ENCODE measurements at places on chromosomes 1 and 21. TPM values are rescaled to one million over a fixed set of nuclear protein-coding genes. Genes with fewer than 3 reads are reported as not detected.
A peak's percentile ranks its signal among the peaks of the same experiment; 100 is the strongest.

GRCh38 chr1:172940174-172940855 lies 110.4 kb downstream of the TNFSF18 start:
- H3K27me3 ChIP-seq: no peaks in the 10 kb centered on the region
- H3K4me3 ChIP-seq: no peak overlapping the region
- no peaks in the 10 kb centered on the region for H3K36me3 ChIP-seq
- no peaks in the 10 kb centered on the region for H3K4me1 ChIP-seq
- H3K27ac ChIP-seq: no peak overlapping the region

DNA sequence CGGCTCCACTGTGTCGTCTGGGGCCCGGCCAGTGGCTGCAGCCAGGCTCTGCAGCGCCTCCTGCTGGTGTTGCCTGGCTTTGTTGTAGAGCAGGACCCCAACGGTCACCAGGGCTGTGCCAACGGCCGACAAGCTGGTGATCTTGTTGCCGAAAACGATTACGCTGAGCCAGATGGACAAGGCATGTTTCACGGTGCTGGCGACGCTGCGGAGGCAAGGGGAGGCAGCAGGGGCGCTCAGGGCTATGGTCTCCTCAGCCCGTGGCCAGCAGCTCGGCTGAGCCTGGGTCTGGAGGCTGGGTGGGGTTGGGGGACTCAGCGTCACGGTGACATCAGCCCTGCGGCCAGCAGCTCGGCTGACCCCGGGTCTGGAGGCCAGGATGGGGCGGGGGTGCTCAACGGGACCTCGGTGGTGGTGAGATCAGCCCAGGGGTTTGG lies 7.0 kb upstream of the CDK11B start:
- peak; percentile 34 for DNase-seq
- peaks cover 3% of the 10 kb centered on the region for H3K36me3 ChIP-seq
- H3K4me3 ChIP-seq: no peak overlapping the region

DNA sequence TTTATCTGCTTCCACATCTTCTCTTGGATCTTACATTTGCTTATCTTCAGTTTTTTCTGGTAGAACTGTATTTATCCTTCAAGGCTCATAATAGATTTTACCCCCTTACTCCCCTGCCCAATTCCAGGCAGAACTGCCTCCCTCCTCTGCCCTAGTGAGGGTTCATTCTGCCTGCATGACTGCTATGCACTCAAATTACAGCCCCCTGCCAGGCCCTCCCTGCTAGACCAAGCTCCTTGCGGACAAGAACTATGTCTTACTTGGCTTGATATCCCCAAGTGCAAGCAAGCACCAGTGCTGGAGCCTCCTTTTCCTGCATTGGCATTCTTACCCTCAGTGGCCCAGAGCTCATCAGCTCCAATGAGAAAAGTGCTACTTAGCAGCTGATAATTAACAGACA lies 18.1 kb downstream of the MAPKAPK2 start:
- no peak overlapping the region for H3K27ac ChIP-seq
- DNase-seq: no peak
- no peaks in the 10 kb centered on the region for H3K4me1 ChIP-seq
- no peak overlapping the region for H3K4me3 ChIP-seq

GRCh38 chr1:107359472-107360241 lies 218.8 kb downstream of the NTNG1 start:
- H3K4me3 ChIP-seq: no peak overlapping the region
- H3K4me1 ChIP-seq: no peaks in the 10 kb centered on the region
- H3K36me3 ChIP-seq: no peaks in the 10 kb centered on the region
- H3K27ac ChIP-seq: no peak overlapping the region
- no peaks in the 10 kb centered on the region for H3K27me3 ChIP-seq
- no peak for DNase-seq

GRCh38 chr1:76103034-76103433 lies 28.5 kb downstream of the ST6GALNAC3 start:
- no peaks in the 10 kb centered on the region for H3K36me3 ChIP-seq
- no peaks in the 10 kb centered on the region for H3K27me3 ChIP-seq
- no peak overlapping the region for H3K27ac ChIP-seq
- no peaks in the 10 kb centered on the region for H3K4me1 ChIP-seq
- no peak overlapping the region for H3K4me3 ChIP-seq

- H3K27ac ChIP-seq: peak overlapping the region; percentile 10
- H3K36me3 ChIP-seq: no peaks in the 10 kb centered on the region
- peaks cover 6% of the 10 kb centered on the region for H3K4me1 ChIP-seq
- no peak for DNase-seq
- peak overlapping the region; percentile 91 for H3K4me3 ChIP-seq
- H3K27me3 ChIP-seq: no peaks in the 10 kb centered on the region
These were observed 595 bp downstream of the RNF2 start for GRCh38 chr1:185045814-185046492.

DNA sequence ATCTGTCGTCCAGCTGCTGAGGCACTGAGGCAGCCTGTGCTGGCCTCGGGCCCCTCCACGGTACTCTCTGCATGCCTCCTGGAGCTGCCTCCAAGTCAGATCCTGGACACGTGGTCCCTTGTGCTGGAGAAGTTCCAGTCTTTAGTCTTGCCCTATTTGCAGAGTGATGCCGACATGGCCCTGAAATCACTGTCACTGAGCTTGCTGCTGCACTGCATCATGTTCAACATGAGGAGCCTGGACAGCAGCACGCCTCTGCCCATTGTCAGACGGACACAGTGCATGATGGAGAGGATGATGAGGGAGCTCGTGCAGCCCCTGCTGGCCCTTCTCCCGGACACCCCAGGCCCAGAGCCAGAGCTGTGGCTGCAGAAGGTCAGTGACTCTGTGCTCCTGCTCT lies 10.0 kb downstream of the URB2 start:
- H3K4me3 ChIP-seq: no peak overlapping the region
- DNase-seq: no peak
- H3K36me3 ChIP-seq: peaks cover 11% of the 10 kb centered on the region
- H3K4me1 ChIP-seq: no peaks in the 10 kb centered on the region
- H3K27ac ChIP-seq: no peak overlapping the region

DNA sequence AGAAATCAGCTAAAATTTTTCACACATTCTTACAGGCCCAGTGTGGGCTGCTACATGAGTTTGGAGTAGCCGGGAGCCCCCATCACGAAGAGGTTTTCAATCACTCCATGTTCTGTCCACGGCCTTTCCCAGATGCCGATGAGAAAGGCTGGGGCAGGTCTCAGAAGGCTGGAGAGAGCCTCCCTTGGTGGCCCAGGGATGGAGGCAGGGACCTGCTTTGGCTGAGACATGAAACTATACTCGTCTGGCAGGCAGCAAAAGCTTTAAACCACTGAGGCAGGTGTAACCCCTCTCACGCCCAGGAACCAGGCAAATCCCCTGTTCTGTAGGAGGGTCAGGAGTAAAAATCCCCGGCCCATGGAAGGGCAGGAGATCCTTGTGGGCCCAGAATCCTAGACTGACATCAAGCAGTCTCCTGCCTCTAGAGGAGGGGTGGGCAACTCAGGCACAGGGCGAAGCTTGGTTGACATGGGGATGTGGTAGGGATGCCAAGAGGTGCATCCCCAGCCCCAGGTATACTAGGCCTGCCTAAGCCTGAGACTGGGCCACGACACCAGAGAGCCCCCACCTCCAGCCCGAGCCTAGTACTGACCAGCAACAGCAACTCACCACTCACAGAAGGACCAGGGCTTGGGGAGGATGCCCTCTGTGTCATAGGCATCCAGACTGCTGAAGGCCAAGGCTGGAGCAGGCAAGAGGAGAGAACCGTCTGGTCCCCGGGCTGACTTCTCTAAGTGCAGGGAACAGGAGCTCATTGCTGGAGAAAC lies 9.1 kb downstream of the MMEL1 start:
- H3K4me3 ChIP-seq: no peak overlapping the region
- H3K4me1 ChIP-seq: no peaks in the 10 kb centered on the region
- H3K27me3 ChIP-seq: no peaks in the 10 kb centered on the region
- DNase-seq: peak; percentile 47
- H3K27ac ChIP-seq: no peak overlapping the region

GRCh38 chr1:208213786-208214185 lies 30.4 kb downstream of the PLXNA2 start:
- no peaks in the 10 kb centered on the region for H3K27me3 ChIP-seq
- H3K4me1 ChIP-seq: peaks cover 2% of the 10 kb centered on the region

DNA sequence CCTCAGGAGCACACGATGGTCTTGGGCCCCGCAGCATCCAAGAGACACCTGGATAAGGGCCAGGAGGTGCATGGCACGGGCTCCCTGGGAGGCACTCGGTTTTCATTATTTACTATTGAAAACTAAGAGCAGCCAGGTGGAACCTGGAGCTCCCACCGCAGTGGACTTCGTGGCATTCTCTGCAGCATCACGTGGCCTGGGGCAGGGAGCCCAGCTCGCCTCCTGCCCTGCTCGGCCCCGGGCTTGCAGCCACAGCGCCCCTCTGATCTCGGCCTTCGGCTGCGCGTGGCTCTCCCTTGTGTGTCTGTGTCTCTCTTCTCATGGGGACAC lies 121.6 kb downstream of the SIK1 start:
- H3K27me3 ChIP-seq: no peaks in the 10 kb centered on the region
- no peak overlapping the region for H3K4me3 ChIP-seq
- H3K36me3 ChIP-seq: no peaks in the 10 kb centered on the region
- DNase-seq: peak; percentile 51
- no peak overlapping the region for H3K27ac ChIP-seq

DNA sequence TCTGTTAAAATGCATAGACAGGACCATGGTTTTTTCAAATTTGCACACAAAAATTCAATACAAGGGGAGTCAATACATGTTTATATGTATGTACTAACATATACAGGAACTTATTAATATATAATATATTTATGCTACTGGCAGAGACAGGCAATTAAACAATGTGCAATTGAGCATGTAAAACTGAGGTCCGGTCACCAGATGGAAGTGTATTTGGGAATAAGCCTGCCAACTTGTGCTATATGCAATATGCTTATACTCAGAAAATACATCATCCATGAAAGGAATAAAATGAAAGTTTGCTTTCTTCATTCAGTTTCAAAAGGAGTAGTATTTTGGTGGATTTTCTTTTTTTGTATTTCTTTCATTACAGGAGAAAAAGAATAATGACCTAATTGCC lies 640.2 kb upstream of the CXADR start:
- H3K27ac ChIP-seq: no peak overlapping the region
- no peak overlapping the region for H3K4me3 ChIP-seq
- DNase-seq: no peak
- no peaks in the 10 kb centered on the region for H3K36me3 ChIP-seq

DNA sequence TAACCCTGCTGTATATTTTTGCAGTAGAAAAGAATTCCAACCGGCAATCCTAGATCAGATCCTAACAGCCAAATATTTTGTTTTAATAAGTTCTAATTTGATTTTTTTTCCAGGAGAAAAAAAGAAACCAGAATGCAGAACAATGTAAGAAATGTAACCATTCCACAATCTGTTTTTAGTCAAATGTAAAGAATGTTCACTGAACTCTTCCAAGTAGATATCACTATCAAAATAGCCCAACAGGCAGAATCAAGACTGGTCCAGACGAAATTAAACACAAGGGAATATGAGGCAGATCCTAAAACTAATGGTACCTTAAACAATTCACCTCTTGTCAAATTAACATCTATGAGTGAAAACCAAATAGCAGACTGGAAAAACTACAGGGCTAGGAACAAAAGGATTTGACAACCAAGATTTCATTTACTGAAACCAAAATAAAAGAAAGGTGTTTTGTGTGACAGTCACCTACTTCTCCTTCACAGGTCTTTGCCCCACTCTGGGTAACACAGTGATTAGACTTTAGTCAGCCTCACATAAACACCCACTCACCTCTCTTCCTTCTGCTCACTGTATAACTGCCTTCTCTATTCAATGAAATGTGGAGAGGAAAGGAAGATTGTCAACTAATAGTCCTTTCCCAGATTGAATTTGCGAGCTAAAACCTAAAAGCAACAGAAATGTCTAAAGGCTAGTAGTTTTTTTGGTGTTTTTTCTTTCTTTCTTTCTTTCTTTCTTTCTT lies 137.9 kb downstream of the FAF1 start:
- no peak overlapping the region for H3K27ac ChIP-seq
- no peaks in the 10 kb centered on the region for H3K27me3 ChIP-seq
- no peak overlapping the region for H3K4me3 ChIP-seq
- DNase-seq: no peak
- no peaks in the 10 kb centered on the region for H3K4me1 ChIP-seq

GRCh38 chr1:210490781-210491180 lies 162.1 kb downstream of the HHAT start:
- no peak overlapping the region for H3K4me3 ChIP-seq
- DNase-seq: no peak
- no peaks in the 10 kb centered on the region for H3K27me3 ChIP-seq
- H3K36me3 ChIP-seq: no peaks in the 10 kb centered on the region

GRCh38 chr1:41482001-41482765 lies 2.3 kb downstream of the EDN2 start:
- no peak overlapping the region for H3K27ac ChIP-seq
- H3K4me3 ChIP-seq: no peak overlapping the region
- no peaks in the 10 kb centered on the region for H3K27me3 ChIP-seq

- H3K27ac ChIP-seq: no peak overlapping the region
- H3K4me1 ChIP-seq: no peaks in the 10 kb centered on the region
- H3K27me3 ChIP-seq: no peaks in the 10 kb centered on the region
- H3K36me3 ChIP-seq: peaks cover 13% of the 10 kb centered on the region
These were observed 45.3 kb downstream of the SLC66A1 start for GRCh38 chr1:19357299-19357986.

Gene MGST3
- total RNA-seq: 199 TPM

Gene DDR2
- 146 TPM for total RNA-seq

Gene SAMSN1
- 14.4 TPM for total RNA-seq

Gene AKNAD1
- total RNA-seq: not detected

Gene KRTAP23-1
- total RNA-seq: not detected

Gene KRTAP7-1
- total RNA-seq: not detected

Gene SELP
- 9.1 TPM for total RNA-seq

Gene SPRR2G
- not detected for total RNA-seq

Gene CSMD2
- total RNA-seq: 2.2 TPM

Gene TLR5
- total RNA-seq: 4.9 TPM
